CD4-positive, alpha-beta T cell treated with Interleukin-2 at 100 ng/mL for 4 hours (primary cell): ENCODE measurements at places on chromosomes 11 and 22.

DNA sequence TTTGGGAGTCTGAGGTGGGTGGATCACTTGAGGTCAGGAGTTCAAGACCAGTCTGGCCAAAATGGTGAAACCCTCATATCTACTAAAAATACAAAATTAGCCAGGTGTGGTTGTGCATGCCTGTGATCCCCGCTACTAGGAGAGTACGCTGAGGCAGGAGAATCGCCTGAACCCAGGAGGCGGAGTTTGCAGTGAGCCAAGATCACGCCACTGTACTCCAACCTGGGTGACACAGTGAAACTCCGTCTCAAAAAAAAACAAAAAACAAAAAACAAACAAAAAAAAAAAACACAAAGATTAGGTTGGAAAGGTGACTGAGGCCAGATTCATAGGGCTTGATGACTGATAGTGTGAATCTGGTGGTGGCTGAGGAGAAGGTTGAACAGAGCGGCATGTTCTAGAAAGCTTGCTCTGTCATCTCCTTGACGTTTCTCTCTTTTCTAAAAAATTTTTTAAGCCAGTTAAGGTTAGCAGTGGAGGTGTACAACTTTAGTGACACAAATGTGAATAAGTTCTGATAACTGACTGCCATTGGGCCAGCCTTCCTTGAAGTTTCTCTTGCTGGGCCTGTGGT lies 40.9 kb downstream of the TXN2 start:
- no peak for DNase-seq

GRCh38 chr22:44305888-44306287 lies 6.9 kb downstream of the SHISAL1 start:
- DNase-seq = no peak

GRCh38 chr11:79371724-79372123 lies 69.1 kb downstream of the TENM4 start:
- DNase-seq = no peak

GRCh38 chr11:122879785-122880184 lies 2.8 kb upstream of the JHY start:
- DNase-seq = no peak

- DNase-seq = no peak
These were observed 127.5 kb downstream of the GALNT18 start for GRCh38 chr11:11494348-11494747.

DNA sequence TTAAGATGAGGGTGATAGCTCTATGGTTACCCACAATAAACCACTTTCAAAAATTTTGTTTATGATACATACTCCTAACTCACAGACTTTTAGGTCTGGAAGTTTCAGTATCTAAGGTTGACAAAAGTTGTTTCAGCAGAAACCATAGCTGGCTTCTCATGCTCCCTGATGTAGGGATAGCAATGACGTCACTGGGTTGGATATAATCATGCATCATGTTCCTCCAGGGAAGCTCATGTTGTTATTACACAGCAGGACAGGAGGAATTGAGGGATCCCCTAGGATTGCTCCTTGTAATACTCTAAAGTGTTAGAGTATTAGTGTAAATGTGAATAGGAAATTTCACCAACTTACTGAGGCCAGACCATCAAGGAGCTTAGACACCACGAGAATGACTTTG lies 23.6 kb downstream of the APOL3 start:
- no peak for DNase-seq

- no peak for DNase-seq
These were observed 9.3 kb downstream of the ATP5MGL start for GRCh38 chr22:42630901-42631602.

DNA sequence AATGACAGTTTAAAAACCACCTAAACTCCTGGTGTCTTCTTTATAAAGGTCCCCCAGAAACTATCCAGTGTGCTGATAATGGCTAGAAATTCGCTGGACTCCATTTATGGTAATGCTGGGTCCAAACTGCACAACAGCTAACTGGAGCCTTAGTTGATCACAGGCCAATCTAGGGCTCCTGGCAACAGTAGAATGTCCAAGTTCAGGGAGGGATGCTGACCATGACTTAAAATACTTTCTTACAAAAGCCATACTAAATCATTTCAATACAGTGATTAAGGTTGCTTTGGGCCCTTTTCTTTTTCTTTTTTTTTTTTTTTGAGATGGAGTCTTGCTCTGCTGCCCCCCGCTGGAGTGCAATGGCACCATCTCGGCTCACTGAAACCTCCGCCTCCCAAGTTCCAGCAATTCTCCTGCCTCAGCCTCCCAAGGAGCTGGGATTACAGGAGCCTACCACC lies 14.5 kb upstream of the GAB2 start:
- DNase-seq = no peak

GRCh38 chr11:48101958-48102357 lies 114.7 kb upstream of the OR4B1 start:
- no peak for DNase-seq

- no peak for DNase-seq
These were observed 148.6 kb downstream of the IGLL1 start for GRCh38 chr22:23431337-23432072.

- DNase-seq = no peak
These were observed 107.3 kb upstream of the B3GAT1 start for GRCh38 chr11:134519390-134519750.

- no peak for DNase-seq
These were observed 175.5 kb upstream of the NCAM1 start for GRCh38 chr11:112785719-112786118.

DNA sequence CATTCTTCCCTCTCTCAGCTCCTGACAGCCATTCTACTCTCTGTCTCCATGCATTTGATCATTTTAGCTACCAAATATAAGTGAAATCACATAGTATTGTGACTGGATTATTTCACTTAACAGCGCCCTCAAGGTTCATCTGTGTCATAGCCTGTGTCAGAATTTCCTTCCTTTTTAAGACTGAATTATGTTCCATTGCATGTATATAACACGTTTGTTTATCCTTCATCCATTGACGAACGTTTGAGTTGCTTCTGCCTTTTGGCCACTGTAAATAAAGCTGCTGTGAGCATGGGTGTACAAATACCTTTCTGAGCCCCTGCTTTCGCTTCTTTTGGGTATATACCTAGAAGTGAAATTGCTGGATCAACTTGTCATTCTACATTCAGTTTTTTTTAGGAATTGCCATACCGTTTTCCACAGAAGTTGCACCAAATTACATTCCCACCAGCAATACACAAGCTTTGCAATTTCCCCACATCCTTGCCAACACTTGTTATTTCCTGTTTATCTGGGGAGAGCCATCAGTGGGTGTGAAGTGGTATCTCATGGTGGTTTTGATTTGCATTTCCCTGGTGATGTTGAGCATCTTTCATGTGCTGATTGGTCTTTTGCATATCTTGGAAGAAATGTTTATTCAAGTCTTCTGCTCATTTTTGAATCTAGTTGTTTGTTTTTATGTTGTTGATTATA lies 17.5 kb downstream of the GLB1L2 start:
- peak; percentile 36 for DNase-seq

DNA sequence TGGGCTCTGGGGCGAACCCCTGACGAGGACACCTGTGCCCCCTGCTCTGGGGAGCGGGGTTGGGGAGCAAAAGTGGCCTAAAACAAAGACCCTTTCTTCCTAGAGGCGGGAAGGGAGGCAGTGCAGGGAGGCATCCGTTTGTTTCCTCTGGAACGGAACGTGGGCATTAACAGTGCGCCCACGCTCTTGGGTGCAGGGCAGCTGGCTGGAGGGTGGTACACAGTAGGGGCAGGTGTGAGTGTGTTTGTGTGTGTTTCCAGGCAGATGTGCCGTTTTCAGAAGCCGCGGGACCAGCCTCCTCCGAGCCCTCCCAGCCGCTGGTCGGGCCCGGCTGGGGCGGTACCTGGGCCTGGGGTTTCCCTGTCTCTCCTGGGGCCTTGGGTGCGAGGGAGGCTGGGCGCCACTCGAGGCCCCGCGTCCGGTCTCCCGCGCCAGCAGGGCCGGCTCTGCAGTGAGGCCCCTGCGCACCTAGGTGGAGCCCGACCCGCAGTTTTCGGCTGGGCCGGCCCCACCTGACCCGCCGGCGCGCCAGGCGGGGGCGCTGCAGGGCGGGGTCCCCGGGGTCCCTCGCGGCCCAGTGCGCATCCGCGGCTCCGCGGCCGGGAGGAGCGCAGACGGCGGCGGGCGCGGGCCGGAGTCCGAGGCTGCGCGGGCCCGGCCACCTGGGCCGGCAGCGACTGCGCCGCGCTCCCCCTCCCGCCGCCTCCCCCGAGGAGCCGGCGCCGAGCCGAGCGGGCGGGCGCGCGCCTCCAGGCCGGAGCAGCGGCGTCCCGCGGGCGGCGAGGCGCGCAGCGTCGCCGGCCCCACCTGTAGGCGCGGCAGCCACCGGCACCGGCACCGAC lies 1252.7 kb downstream of the BRD1 start:
- no peak for DNase-seq

- no peak for DNase-seq
These were observed 326.1 kb upstream of the NCAM1 start for GRCh38 chr11:112634995-112635737.

GRCh38 chr22:39185601-39186012 lies 33.1 kb upstream of the CBX7 start:
- no peak for DNase-seq

DNA sequence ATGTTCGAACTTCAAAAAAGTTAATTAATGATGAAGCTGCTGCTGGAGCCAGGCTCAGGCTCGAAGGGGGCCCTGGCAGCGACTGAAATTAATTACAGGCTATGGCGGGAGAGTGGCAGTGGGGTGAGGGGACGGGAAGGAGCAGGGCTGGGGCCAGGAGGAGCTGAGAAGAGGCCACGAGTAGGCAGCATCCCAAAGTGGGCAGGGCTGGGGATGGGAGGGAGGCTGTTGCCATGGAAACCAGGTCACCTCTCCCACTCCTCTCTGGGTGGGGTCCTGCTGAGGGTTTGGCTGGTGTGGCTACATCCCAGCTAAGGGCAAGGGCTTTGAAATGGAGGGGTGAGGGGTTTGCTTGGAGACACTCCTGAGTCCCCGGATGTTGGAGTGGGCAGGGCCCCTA lies 23.9 kb downstream of the CACNA1I start:
- DNase-seq = no peak

GRCh38 chr22:33227791-33228190 lies 169.6 kb upstream of the SYN3 start:
- DNase-seq = no peak

- no peak for DNase-seq
These were observed 883 bp upstream of the HMOX1 start for GRCh38 chr22:35380013-35380412.

DNA sequence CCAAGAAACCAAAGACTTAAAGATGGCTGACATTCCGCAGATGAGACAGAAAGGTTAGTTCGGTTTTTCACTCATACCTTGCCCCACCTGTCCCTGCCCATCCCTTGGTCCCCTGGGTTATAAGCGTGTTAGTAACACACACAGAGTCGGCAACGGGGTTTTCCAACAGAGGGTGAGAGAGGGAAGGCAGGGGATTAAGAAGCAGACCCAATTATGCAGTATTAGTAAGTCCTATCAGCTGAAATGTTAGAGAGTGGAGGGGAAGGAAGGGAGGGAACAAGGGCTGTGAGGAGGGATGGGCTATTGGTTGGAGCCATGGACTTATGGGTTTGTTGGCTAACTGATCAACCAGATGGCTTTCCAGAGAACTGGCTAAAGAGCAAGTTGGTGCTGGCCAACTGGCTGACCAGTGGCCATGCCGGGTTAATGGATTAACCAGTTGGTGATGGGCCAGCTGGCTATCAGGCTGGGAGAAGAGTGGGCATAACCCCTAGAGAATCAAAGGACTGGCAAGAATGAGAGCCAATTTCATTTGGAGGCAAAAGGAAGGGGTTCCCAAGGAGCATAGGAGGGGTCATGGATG lies 45.5 kb downstream of the NRXN2 start:
- DNase-seq = no peak

- no peak for DNase-seq
These were observed 70.3 kb upstream of the GRK2 start for GRCh38 chr11:67195971-67196456.
